ENCODE measurements at places on chromosomes 13 and 19.

GRCh38 chr19:57202160-57202559 is 10.9 kb downstream of the ZNF264 start:
- DNase-seq: no peak

GRCh38 chr13:45295536-45295935 is 45.4 kb downstream of the TPT1 start:
- no peak for DNase-seq

DNA sequence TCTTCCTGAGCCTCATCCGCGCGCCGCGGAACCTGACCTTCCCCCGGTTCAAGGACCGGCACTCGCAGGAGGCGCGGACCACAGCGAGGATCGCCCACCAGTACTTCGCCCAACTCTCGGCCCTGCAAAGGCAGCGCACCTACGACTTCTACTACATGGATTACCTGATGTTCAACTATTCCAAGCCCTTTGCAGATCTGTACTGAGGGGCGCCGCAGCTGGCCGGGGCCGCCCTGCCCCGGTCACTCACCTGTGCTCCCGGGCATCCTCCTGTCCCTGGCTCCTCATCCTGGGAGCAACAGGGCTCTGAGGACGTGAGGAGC is 23.9 kb upstream of the KCTD15 start:
- no peak for DNase-seq

GRCh38 chr19:51681286-51681941 is 11.7 kb upstream of the SPACA6 start:
- no peak for DNase-seq

GRCh38 chr19:18126097-18126496 is 26.9 kb upstream of the PIK3R2 start:
- no peak for DNase-seq

DNA sequence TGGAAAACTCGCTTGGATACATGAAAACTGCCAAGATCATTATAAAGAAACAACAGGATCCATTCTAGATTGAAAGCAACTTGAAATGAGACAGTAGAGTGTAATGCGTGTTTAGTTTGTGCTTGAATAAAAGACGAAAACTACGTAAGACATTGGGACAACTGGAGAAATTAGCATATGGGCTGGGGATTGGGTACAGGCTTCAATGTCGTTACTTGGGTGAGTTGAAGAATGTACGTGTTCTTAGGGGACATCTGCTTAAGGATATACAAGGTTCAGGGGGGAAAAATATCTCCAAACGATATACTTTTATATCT is 471 bp upstream of the ERVK3-1 start:
- DNase-seq: no peak

- DNase-seq: peak; percentile 42
Measured at GRCh38 chr13:49791711-49792549, 552 bp downstream of the KPNA3 start.

Data from activated CD4-positive, alpha-beta T cell treated with anti-CD3 and anti-CD28 coated beads, Interleukin-2, Interleukin-4, amounts not matched to agents 100 ng/mL and 50 ng/mL, durations not matched to agents 16 hours and 8 hours (primary cell).